Fibroblast of upper back skin (primary cell): ENCODE measurements at places on chromosomes 1 and 21.
A peak's percentile ranks its signal among the peaks of the same experiment; 100 is the strongest.

DNA sequence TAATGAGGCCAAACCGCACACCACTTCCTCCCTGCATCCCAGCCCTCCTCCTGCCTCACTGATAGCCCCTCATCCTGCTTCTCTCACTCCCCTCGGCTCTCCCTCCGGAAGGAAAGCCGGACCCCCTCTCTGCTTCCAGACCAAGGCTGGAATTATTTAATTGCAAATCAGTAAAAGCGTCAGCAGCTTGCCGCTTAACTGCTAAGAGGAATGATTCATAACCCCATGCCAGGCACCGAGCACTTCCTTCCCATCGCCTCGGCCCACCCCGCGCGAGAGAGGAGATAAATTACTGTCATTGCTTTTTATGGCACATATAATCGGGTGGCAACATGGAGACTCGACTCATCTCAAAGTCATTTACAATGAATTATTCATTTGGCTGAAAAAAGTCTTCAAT, 77.3 kb downstream of the UBIAD1 start:
- DNase-seq, result peak; percentile 8

DNA sequence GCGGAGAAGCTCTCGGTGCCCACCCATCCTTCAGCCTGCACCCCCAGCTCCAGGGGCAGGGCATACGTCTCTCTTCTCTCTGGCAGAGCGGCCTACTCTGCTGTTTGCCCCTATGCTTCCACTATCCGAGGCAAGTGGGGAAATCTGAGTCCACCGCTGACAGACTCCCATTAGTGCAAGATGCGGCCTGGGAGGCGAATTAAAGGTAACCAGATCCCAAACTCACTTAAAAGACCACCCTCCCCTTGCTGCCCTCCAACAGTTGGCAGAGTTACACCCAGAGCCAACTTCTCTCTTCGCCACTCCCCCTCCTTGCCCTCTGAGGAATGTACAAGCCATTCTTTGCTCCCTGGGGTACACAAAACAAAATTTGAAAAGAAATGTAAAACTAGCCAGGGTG, 6.4 kb downstream of the FOXD3 start:
- no peak for DNase-seq

DNA sequence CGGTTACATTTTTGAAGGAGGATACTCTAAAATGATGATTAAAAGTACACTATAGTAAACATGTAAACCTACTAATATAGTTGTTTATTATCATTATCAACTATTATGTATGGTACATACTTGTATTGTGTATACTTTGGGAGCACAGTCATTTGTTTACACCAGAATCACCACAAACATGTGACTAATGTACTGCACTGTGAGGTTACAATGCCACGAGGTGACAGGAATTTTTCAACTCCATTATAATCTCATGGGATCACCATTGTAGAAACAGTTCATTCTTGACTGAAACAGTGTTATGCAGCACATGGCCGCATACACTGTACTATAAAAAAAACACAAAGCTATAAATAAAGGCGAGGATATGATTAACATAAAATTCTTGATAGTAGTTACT, 44.3 kb downstream of the GPATCH2 start:
- no peak for DNase-seq

- no peak for DNase-seq
Measured at GRCh38 chr1:173878251-173878650, 10.1 kb downstream of the ZBTB37 start.

- peak; percentile 64 for DNase-seq
Measured at GRCh38 chr1:109790735-109791494, 27.2 kb upstream of the EPS8L3 start.

- DNase-seq, result peak; percentile 38
Measured at GRCh38 chr1:153677718-153678518, 570 bp upstream of the NPR1 start.

- DNase-seq, result peak; percentile 34
Measured at GRCh38 chr1:17014671-17015567, 3.2 kb upstream of the ATP13A2 start.

- no peak for DNase-seq
Measured at GRCh38 chr1:202143768-202144401, 652 bp downstream of the ARL8A start.

GRCh38 chr1:59360170-59360569, 63.3 kb downstream of the FGGY start:
- DNase-seq, result peak; percentile 81

GRCh38 chr1:87583459-87583858, 254.8 kb downstream of the LMO4 start:
- DNase-seq, result no peak

DNA sequence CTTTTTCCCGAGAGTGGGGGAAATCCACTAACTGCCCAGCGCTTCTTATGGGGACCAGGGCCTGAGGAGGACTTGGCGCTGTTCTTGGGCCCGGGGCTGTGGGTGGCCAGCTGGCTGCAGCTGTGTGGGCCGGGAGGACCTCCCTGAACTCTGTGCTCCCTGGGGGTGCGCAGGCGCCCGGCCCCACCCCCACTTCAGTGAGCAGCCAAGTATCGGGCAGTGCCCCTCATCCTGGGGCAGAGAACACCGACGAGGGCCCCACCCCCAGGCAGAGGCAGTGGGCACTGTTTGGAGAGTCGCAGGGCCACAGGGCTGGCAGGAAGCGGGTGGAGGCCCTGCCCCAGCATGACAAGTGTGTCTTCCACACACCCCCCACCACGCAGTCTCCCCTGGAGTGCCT, 32.5 kb upstream of the SLC19A1 start:
- no peak for DNase-seq

- DNase-seq, result no peak
Measured at GRCh38 chr1:229411434-229412055, 22.3 kb downstream of the ACTA1 start.

GRCh38 chr1:63971557-63971956, 197.7 kb downstream of the ROR1 start:
- no peak for DNase-seq

DNA sequence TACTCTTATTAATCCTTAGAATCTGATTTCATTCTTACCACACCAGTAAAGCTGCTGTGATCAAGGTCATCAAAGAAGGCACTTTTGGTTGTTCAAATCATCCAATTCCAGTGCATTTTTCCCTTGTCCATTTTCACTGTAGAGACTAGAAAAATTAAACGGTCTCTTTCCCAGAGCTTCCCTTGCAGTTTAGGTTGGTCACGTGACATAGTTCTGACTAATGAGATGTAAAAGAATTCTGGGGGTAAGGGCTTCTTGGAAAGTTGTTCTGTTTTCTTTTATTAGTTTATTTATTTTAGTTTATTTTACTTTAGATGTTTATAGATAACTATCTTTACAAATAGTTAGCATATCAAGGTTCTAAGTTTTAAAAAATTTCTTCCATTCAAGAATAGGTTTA, 34.3 kb upstream of the SYCP1 start:
- DNase-seq, result no peak

DNA sequence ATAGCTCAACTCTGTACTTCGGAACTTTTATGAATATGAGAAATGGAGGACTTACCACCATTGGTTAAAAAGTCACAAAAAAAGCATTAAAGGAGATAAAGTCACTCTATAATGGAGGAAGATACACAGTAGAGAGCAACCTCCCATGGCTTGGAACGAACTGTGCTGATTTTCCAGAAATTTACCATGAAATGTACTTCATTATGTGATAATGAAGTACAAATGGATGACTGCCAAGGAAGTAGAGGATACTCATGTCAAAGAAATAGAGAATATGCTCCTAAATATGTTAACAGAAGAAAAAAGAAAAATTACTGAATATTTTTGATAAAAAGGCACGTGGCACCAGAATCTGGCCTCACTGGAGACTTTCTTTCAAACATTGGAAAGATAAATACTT, 23.6 kb upstream of the PLA2G2E start:
- DNase-seq, result no peak

GRCh38 chr1:211341999-211342398, 15.4 kb downstream of the TRAF5 start:
- no peak for DNase-seq

GRCh38 chr1:17273096-17273495, 24.2 kb downstream of the PADI3 start:
- DNase-seq, result no peak

- DNase-seq, result peak; percentile 98
Measured at GRCh38 chr1:58584082-58584895, 7.2 kb upstream of the TACSTD2 start.

DNA sequence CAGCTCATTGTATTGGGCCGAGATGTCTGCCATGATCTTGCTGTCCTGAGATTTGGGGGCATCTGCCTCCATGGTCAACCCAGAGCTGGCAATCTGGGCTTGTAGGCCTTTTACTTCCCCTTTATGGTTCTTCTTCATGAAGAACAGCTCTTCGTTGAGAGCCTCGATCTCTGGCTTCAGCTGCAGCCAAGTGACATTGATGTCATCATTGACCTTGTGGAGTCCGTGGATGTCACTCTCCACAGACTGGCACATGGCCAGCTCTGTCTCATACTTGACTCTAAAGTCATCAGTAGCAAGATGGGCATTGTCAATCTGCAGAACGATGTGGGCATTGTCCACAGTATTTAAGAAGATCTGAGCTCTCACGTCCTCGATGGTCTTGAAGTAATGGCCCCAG, 29.2 kb downstream of the RAP1A start:
- no peak for DNase-seq

DNA sequence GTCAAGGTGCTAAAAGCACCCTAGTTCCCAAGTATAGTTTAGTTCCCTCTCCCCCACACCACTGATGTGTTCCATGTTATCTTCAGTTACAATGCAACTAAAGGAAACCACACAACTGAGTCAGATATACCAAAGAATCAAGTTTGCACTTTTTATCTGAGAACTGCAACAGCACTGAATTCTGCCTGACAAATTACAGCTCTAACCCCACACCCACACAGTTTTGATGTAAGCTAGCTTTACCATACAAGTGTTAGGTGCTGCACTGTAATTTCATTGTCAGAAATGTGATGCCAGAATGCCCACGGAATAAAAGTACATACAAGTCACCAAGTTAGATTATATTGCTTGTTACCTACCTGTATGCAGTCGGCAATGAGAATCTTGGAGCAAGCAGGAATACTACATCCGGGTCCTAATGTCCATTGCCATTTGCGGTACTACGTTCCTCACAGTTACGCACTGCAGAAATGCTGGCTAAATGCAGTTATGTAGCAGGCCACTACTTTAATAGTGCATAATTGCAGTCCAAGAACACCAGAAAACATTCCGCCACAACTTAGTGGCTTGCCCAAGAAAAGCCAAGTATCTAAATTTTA, 12.1 kb downstream of the SFPQ start:
- no peak for DNase-seq

GRCh38 chr1:89760496-89760895, 60.3 kb upstream of the LRRC8D start:
- no peak for DNase-seq

DNA sequence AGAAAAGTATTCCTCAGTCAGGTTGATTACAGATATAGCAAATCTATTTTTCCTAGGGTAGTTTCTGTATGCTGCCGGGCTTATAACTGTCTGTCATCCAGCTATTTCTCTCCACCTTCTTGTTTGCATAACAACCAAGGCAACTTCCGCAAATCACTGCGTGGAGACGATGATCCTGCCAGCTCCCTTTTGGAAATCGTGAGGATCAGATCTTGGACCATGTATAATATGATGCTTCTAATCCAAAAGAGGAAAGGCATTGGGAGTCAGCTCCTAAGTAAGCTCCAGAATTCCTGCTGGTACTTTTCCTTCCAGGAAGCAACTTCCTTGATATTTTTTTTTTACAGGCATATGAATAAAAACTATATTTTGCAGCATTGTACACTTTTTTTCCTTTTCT, 445 bp upstream of the RGS4 start:
- no peak for DNase-seq

DNA sequence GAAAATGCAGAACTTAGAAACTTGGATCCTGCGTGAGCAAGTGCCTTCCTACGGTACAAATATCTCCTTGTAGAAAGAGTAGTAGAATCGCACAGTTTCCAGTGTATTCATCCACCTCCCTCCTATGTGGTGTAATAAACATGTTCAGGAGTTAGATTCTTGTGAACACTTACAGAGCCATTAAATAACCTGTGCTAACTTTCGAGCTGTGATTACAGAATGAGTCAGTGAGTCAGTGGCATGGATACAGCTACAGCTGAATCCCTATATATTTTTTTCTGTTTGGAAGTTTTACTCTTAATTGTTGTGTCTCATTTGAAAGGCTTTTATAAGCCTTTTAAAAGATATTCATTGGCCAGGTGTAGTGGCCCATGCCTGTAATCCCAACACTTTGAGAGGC, 148.7 kb downstream of the EDEM3 start:
- DNase-seq, result no peak

GRCh38 chr1:207039380-207040180, 7.0 kb upstream of the C1orf116 start:
- no peak for DNase-seq

DNA sequence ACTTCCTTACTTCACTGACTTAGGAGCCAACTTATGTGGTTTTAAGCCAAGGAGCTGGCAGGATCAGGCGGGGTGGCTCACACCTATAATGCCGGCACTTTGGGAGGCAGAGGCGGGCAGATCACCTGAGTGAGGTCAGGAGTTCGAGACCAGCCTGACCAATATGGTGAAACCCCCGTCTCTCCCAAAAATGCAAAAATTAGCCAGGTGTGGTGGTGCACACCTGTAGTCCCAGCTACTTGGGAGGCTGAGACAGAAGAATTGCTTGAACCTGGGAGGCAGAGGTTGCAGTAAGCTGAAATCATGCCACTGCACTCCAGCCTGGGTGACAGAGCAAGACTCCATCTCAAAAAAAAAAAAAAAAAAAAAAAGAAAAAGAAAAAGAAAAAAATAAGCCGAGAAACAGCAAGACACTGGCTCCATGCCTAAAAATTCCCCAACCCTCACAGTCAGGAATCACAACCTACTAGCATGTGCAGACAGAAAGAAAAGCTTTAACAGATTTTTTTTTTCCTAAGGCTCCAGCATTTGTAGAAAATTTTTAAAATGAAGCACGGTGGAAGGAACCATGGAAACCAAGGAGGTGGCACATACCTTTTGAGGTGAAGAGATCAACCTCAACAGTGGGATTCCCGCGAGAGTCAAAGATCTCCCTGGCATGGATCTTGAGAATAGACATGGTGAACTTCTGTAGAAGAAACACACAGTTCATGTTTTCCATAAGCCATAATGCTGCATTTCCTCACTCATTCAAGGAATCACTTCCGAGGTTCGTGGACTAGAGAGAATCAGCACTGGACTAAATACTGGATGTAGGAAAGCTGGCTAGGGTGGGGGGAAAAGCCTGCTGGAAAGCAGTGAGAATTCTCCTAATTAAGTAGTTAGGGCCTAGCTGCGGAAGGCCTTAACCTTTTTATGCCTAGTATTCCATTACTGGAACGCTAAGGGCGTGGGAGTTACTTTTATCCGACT, 4.0 kb downstream of the ENO1 start:
- DNase-seq, result peak; percentile 58

DNA sequence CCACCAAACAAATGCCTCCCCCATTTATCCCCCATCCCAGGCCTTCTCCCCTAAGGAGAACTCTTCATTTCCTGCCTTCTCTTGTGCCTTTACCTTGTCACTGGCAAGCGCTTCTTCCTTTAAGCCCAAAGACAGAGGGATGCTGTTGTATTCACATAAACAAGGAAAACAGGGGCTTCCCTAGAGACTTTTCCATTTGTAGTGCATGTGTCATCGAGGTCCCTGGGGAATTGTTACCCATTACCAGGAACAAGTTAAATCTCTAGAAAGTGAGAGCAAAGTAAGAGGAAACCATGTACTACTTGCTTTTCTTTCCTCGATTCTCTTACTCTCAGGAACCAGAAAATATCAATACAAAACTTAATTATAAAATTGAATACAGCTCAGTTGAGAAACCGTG, 114.4 kb upstream of the DPT start:
- DNase-seq, result no peak
